ENCODE measurements at places on chromosomes 2 and 18.

DNA sequence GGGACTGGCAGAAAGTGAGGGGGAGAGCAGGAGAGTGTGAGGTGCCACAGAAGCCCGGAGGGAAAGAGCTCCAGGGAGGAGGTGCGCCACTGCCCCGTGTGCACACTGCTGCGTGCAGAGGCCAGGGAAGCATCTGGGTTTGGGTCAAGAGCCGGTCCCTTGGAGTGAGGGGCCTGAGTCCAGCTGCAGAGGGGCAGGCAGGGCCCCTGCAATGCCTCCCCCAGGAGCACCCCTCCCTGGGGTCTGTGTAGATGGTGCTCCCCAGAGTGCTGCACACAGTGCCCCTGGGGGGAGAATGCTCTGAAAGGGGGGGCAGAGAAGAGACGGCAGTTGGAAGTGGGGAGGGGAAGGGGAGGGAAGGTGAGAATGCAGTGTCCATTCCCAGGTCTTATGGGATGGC, 3.7 kb upstream of the LIMS2 start:
- DNase-seq: no peak

- peak; percentile 87 for DNase-seq
Observed at GRCh38 chr2:191758518-191759507, 80.9 kb downstream of the NABP1 start.

- DNase-seq: no peak
Observed at GRCh38 chr18:12803069-12803936, 80.7 kb downstream of the PTPN2 start.

GRCh38 chr2:62471816-62472215, 34.2 kb downstream of the TMEM17 start:
- no peak for DNase-seq

- no peak for DNase-seq
Observed at GRCh38 chr2:240140511-240140910, at the start of gene OTOS. Gene OTOS, minus strand, starts transcription at chr2:240140658. Its CDS starts 332 bp downstream, at chr2:240140326.

- DNase-seq: no peak
Observed at GRCh38 chr18:26461405-26461804, 86.9 kb downstream of the KCTD1 start.

GRCh38 chr2:104736026-104736425, 117.9 kb upstream of the POU3F3 start:
- DNase-seq: no peak

DNA sequence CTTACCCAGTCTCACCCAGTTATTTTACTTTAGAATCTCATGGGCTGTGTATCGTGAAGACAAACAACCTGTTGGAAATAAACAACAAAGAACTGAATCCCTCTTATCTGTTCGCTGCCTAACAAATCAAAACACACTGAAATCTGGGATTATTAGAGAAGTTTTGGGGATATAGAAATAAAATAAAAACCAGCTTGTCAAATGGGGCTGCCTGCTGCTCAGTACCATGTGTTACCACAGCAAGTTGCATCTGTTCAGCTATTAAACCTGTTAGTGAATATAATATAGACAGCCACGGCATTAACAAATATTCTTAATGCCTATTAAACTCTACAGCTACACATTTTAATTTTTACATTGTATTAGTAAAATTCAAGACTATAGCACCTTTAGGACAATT, 810.8 kb downstream of the NRXN1 start:
- DNase-seq: no peak

GRCh38 chr18:48051945-48052840, 121.7 kb upstream of the SMAD2 start:
- no peak for DNase-seq

- DNase-seq: no peak
Observed at GRCh38 chr18:35697869-35698268, 116.3 kb downstream of the GALNT1 start.

- DNase-seq: no peak
Observed at GRCh38 chr2:235025800-235026536, 74.2 kb downstream of the SH3BP4 start.

GRCh38 chr2:47617028-47617427, 165.9 kb upstream of the MSH6 start:
- DNase-seq: no peak

GRCh38 chr2:30439879-30440278, 7.2 kb upstream of the LCLAT1 start:
- DNase-seq: no peak

GRCh38 chr2:21939967-21940366, 816.2 kb downstream of the TDRD15 start:
- DNase-seq: no peak

GRCh38 chr2:78845664-78846185, 179.8 kb upstream of the REG3G start:
- no peak for DNase-seq

GRCh38 chr2:48207851-48208250, 301.6 kb upstream of the FBXO11 start:
- no peak for DNase-seq

GRCh38 chr2:99555404-99555803, 65.6 kb upstream of the REV1 start:
- DNase-seq: peak; percentile 8

GRCh38 chr2:64666810-64667438, 13.2 kb upstream of the SERTAD2 start:
- DNase-seq: peak; percentile 72

DNA sequence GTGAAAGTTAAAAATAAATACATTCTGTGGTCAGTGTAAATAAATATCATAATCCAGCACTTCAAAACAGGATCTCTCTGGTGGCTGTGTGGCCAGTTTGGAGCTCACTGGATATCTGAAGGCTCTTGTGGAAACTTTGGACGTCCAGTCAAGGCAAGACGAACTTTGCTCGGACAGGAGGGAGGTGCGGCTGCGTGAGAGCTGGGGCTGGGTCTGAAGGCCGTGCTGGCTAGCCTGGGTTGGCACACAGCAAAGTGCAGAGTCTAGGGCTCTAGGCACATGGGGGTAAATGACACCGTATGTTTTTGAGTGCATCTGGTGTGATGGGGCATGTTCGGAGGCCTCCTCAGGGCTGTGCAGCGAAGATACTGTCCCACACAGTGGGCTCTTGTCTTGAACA, 78.9 kb upstream of the TXNDC2 start:
- no peak for DNase-seq

- DNase-seq: peak; percentile 85
Observed at GRCh38 chr2:230068651-230069055, at the start of gene SLC16A14. Gene SLC16A14, minus strand, starts transcription at chr2:230068924. Its CDS starts 9,572 bp downstream, at chr2:230059352.

DNA sequence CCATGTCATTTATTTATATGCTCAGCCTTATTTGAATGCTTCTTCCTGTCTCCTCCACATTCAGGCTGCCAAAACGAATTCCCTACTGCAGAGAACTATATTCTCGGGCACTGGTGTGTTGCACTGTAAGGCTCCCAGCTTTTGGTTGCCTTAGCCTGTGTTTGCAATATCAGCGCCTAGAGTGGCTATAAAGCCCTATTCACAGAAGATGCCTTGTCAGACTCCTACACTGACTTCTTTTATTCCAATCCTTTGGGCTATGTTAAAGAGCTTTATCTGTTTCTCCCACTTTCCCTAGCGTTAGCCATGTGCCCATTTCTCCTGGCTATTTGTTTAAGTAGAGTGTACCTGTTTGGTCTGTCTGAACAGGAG, 62.4 kb upstream of the EHBP1 start:
- DNase-seq: no peak

GRCh38 chr18:28176948-28177827, at the start of gene CDH2:
Gene CDH2, minus strand, starts transcription at chr18:28177130. Its CDS starts 108 bp downstream, at chr18:28177022.
- peak; percentile 10 for DNase-seq

- peak; percentile 37 for DNase-seq
Observed at GRCh38 chr2:197137826-197138477, 172.6 kb downstream of the ANKRD44 start.

DNA sequence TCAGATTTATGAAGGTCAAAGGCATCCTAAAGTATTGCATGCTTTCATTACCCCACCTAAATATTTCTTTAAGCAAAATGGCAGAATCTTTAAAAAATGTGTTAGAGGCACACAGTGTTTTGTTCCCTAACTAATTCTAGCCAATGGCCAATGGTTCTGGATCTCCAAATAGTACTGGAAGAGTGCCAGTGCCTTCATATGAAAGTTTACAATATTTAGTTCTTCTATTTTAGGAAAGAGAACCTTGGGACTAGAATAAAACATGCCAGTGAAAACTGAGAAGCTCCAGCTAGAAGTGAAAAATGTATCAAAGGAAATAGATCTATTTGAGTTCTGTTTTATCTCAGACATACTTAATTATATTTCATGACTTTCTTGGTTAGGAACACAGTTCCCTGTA, 37.1 kb downstream of the TACR1 start:
- no peak for DNase-seq

DNA sequence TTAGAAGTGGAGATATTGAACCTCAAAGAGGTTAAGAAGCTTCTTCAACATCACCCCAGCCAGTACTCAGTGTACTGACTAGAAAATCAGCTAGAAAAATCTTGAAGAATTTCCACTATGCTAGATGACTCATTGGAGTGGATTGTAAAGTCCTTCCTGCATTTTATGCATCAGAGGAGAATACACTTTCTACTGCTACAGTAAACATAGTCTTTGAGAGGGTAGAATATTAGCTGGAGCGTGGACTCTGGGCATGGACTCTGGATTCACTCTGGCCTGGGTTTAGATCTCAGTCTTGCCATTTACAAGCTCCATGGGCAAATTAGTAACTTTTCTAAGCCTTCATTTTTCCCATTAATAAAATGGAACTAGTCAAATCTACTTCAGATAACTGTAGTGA, 215.9 kb downstream of the IRS1 start:
- DNase-seq: no peak

DNA sequence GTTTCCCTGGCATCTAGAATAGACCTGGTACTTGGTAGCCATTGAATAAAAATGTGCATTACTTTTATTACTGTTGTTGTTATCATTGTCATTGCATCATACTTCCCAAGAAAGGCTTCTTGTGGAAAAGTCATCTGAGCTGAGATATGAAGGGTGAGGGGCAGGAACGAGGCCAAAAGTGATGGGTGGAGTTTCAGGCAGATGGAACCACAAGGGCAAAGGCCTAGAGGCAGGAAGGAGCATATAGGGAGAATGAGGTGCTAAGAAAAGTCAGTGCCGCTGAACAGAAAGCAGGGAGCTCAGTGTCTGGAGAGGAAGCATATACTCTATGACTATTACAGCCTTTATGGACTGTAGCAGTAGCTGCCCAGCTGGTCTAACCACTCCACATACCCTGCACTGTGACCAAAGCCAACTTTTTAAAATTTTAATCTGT, 219.3 kb downstream of the SPP2 start:
- DNase-seq: no peak

DNA sequence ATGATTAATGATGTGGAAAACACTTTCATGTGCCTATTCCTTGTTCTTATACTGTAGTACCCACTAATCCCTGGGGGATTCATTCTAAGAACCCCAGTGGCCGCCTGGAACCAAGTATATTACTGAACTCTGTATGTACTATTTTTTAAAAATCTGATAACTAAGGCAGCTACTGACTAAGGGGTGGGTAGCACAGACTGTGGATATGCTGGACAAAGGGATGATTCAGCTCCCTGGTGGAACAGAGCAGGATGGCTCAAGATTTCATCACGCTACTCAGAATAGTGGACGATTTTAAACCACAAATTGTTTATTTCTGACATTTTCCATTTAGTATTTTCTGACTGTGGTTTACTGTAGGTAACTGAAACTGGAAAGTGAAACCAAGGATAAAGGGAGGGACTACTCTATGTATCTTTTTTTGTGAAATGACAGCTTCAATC, 41.8 kb upstream of the CDC42EP3 start:
- DNase-seq: peak; percentile 13

- DNase-seq: no peak
Observed at GRCh38 chr2:101962309-101962708, 29.5 kb upstream of the IL1R2 start.

GRCh38 chr18:12327510-12328178, 19.6 kb downstream of the TUBB6 start:
- peak; percentile 82 for DNase-seq

GRCh38 chr2:133077269-133077822, 407.3 kb upstream of the LYPD1 start:
- DNase-seq: no peak

- no peak for DNase-seq
Observed at GRCh38 chr2:128348701-128349100, 30.0 kb upstream of the HS6ST1 start.

DNA sequence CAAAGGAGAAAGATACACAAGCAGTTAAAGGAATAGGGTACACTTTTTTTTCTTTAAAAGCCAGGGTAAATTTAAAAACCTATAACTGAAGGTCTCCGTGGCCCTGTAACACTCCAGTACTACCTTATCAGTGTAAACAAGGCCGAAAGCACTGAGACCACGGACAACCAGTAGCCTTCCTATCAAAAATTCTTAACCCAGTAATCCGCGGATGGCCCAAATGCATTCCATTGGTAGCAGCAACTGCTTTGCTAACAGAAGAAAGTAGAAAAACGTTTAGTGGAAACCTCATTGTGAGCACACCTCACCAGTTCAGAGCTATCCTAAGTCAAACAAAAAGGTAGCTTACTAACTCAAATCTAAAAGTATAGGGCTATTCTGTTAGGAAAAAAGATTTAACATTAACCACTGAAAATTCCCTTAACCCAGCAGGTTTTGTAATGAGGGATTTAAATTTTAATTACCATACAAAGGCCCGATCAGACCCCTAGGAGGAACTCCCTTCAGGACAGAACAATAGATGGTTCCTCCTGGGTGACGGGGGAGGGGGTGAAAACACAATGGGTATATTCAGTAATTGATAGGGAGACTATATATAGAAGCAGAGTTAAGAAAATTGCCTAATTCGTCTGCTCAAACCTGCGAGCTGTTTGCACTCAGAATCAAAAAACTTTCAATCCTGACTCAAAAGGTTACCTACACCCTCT, 50.8 kb upstream of the CWC22 start:
- DNase-seq: no peak

- no peak for DNase-seq
Observed at GRCh38 chr18:649341-649740, 8.1 kb upstream of the TYMS start.
